Heart left ventricle (tissue), 16 donors: ENCODE measurements at places on chromosomes 1 and 21. TPM values are rescaled to one million over a fixed set of nuclear protein-coding genes. Genes with fewer than 3 reads are reported as not detected.

The LCE2B gene
- polyA plus RNA-seq: not detected

The SPAG17 gene
- polyA plus RNA-seq: not detected

The CDC42BPA gene
- polyA plus RNA-seq: 15.7 TPM

The OR10J5 gene
- not detected for polyA plus RNA-seq

The NCF2 gene
- polyA plus RNA-seq: 1.3 TPM

The CD52 gene
- 9.9 TPM for polyA plus RNA-seq

The SYCP1 gene
- polyA plus RNA-seq: not detected

The NECTIN4 gene
- polyA plus RNA-seq: 0.03 TPM

The DIO1 gene
- not detected for polyA plus RNA-seq

The SPSB1 gene
- 10.9 TPM for polyA plus RNA-seq

DNA sequence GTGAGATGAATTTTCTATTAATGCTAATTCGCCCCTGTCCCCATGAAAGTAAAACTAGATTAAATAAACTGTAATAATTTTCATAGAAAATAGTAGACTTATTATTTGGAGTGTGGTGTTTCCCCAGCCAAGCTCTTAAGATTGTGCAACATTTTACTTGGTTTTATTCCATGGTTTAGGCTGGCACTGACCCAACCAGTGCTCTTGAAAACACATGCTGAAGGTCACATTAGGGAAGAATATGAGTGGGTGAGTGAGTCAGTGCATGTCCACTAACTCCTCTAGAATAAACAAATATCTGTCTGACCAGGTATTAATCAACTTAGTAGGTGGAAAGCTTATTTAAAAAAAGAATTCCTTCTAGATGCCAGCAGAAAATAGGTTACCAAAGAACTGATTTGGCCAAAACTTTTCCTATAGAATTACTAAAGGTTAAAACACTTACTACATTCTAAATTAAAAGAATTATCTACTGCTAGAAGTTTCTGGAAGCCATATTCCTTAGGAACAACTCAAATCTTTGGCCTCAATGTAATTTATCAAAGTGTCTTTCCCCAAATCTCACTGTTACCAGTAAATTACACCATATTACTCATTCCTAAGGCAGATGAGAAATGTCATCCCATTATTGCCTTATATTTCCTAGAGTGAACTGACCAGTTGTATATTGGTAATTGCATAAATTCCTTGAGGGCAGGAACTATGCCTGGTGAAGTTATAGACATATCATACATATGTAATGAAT, 89.7 kb upstream of the RGS1 start:
- DNase-seq: peak; percentile 73

- no peak for DNase-seq
Observed at GRCh38 chr1:100391675-100392074, 39.4 kb downstream of the CDC14A start.

DNA sequence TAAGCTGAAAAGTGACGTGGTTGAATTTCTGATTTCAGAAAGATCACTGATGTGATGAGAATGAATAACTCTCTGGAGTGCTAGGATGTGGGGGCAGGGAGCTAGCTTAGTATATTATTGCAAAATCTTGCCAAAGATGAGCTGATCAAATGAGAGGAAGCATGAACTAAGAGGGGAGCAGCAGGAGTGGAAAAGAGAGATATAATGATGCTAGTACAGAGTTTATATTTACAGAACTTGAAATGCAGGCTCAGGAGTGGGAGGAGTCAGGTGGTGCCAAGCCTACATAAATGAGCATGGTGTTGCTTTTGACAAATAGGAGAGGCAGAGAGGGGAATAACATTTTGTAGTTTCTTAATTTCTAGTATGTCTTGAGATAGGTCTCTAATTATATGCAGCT, 38.1 kb upstream of the NBL1 start:
- DNase-seq: no peak

DNA sequence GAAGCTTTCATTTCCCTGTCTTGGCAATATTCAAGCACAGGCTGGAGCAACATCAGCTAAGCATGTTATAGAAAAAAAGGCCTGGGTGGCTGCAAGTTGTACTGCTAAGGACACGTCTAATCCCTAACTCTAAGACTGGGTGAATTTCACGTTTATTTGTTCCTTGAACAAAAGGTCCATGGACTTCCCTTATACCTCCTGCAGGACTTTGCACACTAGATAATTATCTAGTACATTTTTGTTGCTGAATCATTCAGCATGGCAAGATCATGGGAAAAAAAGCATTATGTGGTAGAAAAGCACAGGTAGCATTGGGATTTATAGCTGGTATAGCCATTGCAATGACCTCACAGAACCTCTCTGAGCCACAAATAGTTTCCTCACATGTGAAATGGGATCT, 130.7 kb upstream of the DMRTA2 start:
- no peak for DNase-seq

DNA sequence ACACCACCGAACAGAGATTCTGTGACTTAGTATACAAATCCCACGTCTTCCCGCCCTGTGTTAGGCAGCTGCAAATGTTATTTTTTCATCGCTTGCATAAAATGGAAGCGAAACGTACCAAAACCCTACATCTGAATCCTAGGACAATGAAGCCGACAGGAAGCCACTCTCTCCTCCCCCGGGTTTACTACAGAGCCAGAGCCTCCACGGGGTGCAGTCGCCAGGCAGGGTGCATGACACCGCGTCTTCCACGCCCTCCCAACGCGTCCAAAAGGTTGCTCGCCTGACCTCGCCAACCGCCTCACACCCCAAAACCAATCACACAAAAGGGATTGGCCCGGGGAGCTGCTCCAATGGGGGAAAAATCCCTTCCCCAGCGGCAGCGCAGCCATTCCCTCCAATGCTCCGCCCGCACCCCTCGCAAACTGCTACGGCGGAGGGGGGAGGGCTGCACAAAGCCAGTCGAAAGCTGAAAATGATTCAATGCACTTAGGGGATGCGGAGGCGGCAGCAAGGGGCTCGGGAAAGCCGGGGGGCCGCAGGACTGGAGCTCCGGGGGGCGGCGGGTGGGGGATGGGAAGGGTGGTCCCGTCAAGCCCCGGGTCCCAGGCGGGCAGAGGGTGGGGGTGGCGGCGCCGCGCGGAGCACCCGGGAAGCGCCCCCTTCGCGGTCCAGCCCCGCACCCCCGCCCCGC, 701 bp downstream of the CEP170 start:
- DNase-seq: peak; percentile 74

DNA sequence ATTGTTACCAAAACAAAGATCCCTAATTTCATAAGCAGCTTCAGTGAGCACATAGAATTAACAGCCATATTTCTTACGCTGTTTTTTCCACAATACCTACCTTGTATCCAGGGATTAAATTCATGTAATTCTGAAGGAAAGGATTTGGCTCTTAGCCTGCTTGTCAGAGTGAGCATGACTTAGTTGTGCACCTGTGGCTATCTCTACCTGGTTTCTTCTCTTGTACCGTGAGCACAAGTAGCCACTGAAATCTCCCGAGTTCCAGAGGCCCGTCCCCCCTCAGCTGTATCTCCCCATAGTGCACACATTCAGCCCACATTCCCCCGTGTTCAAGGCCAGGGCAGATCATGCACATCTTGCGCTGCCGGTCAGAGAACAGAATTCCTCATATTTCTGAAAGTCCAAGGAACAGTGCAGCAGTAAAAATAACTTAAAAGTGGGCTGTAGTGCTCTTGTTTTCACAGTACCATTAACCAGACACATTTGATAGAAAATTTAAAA, 2.3 kb downstream of the TENT5C start:
- no peak for DNase-seq

- DNase-seq: peak; percentile 79
Observed at GRCh38 chr1:156656806-156657740, 15.2 kb downstream of the BCAN start.

DNA sequence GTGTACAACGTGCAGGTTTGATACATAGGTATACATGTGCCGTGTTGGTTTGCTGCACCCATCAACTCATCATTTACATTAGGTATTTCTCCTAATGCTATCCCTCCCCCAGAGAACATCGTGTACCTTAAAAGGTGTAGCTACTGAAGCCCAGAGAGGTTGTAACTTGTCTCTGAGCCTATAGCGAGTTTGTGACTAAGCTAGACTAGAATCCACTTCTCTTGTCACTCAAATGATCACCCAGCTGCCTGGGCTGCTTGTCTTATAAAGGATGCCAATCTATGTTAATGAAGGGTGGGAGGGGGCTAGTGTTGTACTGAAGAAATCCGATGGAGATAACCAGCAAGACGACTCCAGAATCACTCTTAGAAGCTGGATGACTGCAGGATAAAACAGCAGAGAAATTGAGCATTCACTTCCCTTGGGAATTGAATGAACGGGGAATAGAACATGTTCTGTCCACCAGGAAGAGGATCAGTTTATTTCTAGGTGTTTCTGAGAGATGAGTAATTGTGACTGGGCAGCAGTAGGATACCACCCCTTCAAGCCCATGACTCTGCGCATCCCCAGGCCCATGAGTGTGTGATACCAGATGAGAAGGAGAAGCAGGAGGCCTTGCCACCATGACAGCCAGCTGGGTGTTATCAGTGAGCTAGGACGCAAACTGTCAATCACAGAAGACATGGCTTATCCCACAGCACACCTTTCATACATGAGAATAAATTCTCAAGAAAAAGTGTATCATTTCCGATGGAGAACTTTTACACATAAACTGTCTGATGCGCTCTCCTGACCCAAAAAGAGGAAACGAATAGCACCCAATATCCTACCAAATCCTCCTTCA, 390.4 kb downstream of the NTNG1 start:
- no peak for DNase-seq

- DNase-seq: no peak
Observed at GRCh38 chr1:177246710-177247580, 76.2 kb downstream of the BRINP2 start.

DNA sequence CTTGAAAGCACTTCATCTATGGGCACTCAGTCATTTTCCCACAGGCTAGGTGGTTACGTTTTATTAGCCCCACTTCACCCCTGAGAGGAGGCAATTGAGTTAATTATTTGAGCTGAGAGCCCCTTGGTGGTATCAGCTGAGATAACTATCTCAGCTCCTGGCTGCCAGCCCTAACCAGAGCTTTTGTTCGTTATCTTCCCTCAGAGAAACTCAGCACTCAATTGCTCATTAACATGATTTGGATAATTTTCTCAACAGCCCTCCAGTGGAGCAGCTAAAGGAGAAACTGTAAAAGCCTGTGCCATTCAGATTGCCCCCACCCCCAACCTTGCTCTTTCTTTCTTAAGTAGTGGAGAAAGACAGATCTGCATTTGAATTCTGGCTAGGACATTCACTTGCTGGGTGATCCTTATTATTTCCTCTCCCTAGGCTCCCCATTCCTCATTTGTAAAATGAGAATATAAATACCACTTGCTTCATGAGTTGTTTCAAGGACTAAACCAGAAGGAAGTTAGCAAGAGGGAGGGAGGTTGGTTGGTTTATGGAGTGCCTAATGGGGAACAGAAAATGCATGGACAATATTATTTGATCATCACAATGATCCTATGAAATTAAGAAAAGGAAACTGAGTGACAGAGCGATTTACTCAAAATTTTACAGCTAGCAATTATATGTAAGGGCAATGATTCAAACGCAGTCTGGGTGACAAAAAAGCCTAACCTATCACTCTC, 218.7 kb upstream of the FGGY start:
- no peak for DNase-seq

DNA sequence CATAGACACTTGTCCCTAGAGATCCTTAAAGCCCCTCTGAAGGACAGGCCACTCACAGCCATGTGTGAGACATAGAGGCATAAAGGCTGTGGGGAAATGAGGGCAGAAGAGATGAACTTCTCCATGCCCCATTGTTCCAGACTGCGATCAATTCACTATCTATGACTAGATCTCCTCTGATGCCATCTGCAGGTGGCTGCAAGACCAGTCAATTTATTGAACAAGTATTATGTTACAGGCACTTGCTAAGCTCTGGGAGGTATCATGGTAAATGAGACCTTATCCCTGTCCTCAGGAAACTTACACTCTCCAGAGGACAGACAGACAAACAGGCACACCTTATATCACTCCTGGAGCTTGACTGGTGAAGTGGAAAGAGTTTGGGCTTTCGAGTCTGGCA, 22.9 kb downstream of the UBIAD1 start:
- DNase-seq: no peak

DNA sequence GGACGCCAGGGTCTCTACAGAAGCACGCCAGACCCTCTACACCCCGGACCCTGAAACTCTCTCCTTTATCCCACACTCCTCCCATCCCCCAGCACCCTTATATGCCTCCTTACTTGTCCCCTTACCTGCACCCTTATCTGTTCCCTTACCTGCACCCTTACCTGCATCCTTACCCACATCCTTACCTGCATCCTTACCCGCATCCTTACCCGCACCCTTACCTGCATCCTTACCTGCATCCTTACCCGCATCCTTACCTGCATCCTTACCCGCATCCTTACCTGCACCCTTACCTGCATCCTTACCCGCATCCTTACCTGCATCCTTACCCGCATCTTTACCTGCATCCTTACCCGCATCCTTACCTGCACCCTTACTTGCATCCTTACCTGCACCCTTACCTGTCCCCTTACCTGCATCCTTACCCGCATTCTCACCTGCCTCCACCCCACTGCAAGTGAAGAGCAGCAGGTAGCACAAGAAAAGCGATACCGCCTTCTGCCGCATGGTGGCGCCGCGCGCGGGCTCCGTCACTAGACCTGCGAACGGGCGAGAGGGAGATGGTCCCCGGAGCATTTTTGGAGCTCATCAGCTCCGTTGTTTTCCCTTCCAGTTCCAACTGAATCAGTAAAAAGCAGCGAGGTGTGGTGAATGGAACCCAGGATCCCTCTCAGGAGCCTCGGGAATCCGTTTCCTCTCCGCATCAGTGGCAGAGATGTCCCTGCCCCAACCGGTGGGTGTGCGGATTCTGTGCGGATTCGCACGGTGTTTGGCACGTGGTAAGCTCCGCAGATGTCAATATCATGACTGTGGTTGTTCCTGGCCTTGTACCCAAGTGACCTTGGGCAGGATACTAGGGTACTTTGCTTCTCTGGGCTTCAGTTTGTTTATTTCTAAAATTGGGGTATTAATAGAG, 2.9 kb downstream of the IFI6 start:
- DNase-seq: peak; percentile 80

- no peak for DNase-seq
Observed at GRCh38 chr1:175629318-175629694, 114.1 kb downstream of the TNR start.

DNA sequence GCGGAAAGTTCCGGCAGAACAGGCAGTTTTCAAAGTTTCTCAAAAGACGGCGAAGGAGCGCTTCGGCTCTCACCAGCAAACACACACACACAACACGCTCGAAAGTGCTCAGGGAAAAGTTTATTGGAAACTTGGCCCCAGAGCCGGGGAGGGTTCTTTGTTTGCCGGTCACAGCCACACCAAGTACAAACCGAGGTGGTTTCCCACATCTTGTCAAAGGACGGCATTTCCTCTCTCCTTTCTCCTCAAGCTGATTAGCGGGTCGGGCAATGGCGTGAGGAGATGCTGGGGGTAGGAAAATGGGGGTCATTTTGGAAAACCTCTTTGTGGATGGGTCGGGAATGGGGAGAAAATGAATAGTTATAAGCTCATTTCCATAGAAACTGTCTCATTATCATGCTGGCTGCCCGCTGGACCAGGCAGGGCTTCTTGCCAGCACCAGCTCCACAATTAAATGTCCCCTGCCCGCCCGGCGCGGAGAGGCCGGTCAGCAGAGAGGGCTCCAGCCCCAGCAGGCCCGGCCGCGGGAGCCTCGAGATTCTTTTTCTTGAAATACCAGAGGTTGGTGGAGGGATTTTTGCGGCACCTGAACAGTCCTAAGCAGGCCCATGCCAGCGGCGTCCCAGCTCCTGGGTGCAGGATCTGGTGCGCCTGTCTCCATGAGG, 92.3 kb downstream of the PRDM16 start:
- DNase-seq: no peak
